ENCODE measurements at places on chromosomes 7 and 10. TPM values are rescaled to one million over a fixed set of nuclear protein-coding genes. Genes with fewer than 3 reads are reported as not detected.

Gene FXYD4
- total RNA-seq = not detected

Gene PFKFB3
- 37.8 TPM for total RNA-seq

Gene GJD4
- total RNA-seq = not detected

Gene MNX1
- 0.33 TPM for total RNA-seq

Gene PLAU
- total RNA-seq = 94.9 TPM

Gene AUTS2
- total RNA-seq = not detected

Gene FAM241B
- total RNA-seq = 13.0 TPM

Gene AKR1B1
- total RNA-seq = 1,328 TPM

Gene AOC1
- 13.1 TPM for total RNA-seq

Gene STRIP2
- 6.4 TPM for total RNA-seq

Gene PALD1
- 5.2 TPM for total RNA-seq

Gene GCK
- total RNA-seq = not detected

Data from PC-9 (cell line).